ENCODE measurements at places on chromosomes 3 and 15.

- no peak for DNase-seq
Measured at GRCh38 chr3:72487078-72487765, 361.0 kb downstream of the SHQ1 start.

DNA sequence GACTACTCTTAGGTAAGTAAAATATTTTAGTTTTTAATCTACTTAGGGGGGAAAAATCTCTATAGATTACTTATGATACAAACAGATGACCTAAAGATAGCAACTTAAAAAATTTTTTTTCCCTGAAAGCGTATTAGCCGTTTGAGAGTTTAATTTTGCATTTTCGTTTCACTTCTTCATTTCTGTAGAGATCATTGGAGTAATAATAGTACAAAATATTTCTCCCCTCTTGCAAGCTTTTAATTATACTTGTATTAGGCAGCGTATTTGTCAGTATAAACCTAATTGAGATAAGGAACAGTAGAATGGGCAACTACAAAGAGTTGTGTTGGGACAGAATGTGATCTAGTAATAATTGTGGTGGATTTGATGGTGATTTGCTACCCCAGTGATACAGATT lies 10.3 kb downstream of the SKIL start:
- DNase-seq = no peak

DNA sequence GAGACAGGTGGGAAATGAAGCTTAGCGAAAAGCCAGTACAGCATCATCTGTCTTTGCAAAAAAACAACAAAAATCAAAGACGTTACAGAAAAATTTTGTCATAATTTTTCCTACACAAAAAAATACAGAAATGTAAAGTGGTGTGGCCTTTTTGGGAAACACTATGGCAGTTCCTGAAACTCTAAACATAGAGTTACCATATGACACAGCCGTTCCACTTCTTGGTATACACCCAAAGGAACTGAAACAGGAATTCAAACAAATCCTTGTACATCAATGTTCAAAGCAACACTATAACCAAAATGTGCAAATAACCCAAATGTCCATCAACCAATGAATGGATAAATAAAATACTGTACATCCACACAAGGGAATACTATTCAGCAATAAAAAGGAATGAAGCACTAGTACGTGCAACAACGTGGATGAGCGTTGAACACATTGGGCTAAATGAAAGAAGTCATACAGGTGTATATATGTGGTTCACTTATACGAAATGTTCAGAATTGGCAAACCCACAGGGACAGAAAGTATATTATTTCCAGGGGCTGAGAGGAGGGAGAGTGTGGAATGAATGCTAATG lies 46.8 kb downstream of the GLB1 start:
- no peak for DNase-seq

GRCh38 chr15:58243070-58243469 lies 104.9 kb downstream of the AQP9 start:
- peak; percentile 100 for DNase-seq

DNA sequence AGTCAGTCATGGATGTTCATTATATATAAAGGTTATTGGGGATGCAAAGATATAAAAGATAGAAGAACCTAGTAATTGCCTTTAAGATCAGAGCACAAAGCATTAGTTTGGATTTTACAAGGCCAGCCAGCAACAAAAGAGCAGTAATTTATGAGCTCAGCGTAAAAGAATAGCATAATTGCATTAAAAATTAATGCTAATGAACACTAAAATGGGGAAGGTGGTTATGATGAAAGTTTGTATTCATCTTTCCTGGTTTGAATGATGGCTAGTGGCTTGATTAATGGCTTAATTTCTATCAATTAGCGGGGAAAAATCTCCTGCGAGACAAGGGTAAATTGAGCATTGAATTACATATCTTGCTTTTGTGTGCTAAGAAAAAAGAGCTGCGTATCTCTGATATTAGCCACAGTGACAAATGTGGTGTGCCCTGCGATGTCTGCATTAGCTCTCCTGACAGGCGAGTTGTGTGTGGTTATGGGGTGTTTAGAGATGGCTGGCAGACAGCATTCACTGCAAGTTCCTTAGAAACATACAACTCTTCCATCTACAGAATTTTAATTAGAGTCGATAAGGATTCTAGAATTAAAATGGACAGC lies 42.8 kb upstream of the MLF1 start:
- no peak for DNase-seq

GRCh38 chr3:127135241-127136023 lies 57.5 kb upstream of the PRR23E start:
- peak; percentile 58 for DNase-seq

GRCh38 chr3:70905491-70905890 lies 593.1 kb upstream of the MDFIC2 start:
- no peak for DNase-seq

GRCh38 chr3:101999177-101999779 lies 150.0 kb downstream of the NFKBIZ start:
- no peak for DNase-seq

DNA sequence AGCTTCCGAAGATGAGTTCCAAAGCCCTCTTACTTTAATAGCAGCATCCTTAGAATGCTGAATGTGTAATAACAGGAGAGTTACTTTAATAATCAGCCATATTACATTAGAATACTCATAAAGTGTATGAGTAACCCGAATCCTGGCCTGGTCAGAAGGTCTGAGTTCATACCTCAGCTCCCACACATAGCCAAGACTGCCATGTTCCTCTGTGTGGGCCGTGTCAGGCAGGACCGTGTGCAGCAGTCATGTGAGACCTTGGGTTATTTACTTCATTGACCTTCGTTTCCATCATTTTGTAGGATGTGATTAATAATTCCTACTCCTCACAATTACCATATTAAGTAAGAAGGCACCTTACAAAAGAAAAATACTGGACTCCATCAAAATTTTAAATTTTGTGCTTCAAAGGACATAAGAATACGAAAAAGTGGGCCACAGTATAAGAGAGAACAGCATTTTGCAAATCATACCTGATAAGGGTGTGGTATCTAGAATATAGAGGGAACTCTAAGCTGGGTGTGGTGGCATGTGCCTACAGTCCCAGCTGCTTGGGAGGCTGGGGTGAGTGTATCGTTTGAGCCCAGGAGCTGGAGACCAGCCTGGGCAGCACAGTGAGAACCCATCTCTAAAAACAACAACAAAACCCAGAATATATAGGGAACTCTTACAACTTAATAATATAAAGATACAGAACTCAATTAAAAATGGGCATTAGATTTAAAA lies 163.4 kb downstream of the ATG7 start:
- DNase-seq = no peak

- no peak for DNase-seq
Measured at GRCh38 chr3:170611751-170612150, 25.9 kb upstream of the SLC7A14 start.

DNA sequence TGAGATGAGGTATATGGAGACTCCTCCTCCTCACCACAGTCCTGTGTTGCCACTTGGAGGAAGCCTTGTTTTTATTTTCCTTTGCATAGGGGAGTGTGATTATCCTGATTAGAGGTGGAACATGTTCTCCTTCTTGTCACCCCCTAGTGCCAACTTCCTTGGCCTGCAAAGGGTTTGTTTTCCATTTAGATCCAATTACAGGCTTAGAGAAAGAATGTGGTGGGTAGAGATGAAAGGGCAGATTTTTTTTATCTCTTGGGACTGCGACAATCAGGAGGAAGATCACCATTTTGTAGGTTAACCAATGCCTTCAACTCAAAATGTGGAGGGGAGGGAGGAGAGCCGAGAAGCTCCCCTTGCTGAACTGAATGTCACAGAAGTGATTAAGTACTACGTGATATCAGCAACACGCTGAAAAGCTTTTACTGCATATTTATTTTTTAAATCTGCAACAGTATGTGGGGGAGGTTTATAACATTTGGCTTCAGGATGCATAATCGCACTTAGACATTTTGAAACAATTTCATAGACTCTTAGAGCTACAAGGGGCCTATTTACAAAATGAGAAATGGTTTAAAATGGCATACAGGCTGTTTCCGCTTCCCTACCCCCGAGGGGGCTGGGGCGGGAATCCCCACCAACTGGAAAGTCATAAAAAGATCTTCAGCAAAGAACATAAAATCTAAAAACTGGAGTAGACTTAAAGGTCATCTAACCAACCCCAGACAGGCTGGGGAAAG lies 2.4 kb downstream of the LMCD1 start:
- no peak for DNase-seq

- DNase-seq = no peak
Measured at GRCh38 chr3:124137216-124137615, 145.3 kb upstream of the ROPN1 start.

GRCh38 chr3:147409143-147410115 lies at the start of gene ZIC1:
ZIC1 (plus strand) TSS chr3:147409365; CDS start chr3:147410113, 748 bp downstream.
- DNase-seq = peak; percentile 54

DNA sequence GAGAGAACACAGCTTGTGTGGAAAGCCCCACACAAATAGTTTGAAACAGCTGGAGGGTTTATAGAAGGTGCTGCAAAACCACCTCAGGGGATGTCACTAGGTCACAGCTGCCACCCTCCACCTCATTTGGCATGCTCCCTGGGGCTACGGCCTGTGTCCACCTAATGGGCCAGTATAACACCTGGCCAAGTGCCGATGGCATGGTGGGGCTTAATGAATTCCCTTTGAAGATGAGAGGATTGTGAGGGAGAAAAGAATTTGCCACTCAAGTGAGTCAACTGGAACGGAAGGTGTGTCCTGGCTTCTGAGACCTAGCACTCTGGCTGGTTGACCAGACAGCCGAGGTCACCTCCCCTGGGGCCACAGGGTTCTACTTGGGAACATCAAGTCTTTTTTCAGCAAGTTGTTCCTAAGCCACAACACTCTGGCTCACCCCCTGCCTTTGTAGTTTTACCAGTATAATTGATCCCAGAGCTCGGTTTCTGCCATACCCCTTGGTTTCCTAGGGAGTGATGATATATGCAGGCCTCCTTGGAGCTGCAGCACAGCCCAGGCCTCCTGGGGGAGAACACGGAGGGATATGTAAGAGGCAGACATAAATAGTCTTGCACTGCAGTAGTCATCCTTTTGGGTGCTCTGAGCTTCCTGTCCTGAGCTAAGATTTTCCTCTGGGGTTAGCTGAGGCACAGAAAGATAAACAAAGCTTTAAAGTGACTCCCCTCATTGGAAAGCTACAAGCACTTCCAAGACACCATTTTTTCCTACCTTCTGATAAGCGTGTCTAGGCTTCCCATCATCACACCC lies 178.2 kb upstream of the LPP start:
- no peak for DNase-seq

GRCh38 chr3:149291178-149291577 lies 42.3 kb downstream of the TM4SF18 start:
- DNase-seq = no peak

DNA sequence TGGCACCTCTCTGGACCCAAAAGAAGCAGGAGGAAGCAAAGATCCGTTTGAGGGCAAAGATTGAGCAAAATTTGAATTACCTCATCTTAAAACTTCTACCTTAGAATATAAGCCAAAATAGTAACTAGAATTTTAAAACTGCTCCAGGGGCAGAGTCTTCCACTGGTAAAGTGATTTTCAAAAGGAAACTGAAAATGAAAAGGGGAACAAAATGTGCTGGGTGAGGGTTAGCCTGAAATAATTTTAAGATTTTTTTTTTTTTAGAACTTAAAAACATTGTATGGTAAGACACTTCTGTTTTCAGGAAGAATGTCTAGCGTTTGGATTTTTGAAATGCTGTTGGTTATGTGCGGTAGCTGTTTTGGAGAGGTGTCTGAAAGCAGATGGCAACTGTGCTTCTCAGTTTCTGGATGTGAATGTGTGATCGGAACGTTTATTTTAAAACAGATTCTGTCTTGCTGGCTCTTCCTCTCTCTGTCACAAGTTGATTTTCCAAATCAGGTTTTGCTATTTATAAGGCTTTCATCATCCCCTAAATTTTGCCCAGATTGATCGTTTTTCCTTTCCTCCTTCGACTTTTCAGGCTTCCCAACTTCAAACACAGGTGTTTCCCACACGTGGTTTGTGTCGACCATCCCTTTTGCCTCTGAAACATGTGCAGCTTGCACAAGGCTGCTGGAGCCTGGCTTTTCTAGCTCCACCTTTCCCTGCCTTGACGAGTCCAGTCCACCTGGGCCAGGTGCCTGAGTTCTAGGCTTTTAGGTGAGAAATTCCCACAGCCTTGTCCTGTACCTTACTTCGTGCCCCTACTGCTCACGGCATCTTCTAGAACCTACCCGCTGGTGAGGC lies 3.3 kb downstream of the LRRK1 start:
- DNase-seq = no peak

DNA sequence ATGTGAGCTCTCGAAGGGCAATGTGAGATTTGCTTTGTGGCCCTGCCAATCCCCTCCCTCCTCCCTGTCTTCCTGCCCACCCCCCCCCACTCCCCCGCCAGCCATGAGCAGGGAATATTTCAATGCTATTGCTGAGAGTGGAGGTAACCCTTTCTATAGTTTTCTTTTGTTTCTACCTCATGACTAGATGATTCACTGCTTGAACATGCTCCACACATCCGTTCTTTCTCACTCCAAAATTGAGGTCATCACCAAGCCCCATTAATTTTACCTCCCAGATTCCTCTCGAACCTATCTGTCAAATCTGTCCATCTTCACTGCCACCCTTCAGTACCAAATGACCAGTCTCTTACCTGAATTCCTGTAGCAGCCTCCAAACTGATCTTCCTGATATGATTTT lies 12.2 kb downstream of the ZNF774 start:
- no peak for DNase-seq

DNA sequence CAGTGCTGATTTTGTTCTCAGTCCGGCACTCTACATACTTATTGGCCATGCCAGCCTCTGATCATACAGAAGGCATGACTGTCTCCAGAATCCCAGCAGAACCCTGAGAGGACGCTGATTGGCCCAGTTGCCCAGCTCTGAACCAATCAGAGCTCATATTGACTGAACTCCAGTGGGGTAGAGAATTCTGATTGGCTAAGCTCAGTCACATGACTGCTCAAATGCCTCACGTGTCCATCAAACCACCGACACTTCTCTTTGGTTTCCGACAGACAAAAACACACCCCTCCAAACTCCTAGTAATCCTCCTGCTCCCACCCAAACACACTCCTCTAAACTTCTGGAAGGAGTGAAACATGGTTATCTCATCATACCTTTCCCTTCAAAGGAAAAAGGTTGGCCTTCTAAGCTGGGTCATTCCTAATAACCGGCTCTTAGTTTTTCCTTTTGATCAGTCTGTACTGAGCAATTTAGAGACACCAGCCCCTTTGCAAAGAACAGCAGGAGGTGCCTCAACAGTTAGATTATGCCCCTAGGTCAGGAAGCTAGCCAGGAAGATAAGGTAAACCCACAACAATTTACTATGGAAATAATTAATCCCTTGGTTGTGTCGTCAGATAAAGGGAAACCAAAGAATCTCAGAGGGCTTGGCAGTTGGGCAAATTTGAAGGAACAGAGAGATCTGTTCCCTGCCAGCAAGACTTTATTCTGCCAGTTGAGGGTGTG lies 187.8 kb downstream of the TLE3 start:
- DNase-seq = no peak

GRCh38 chr15:43828061-43828657 lies 1.4 kb downstream of the WDR76 start:
- DNase-seq = no peak
